Activated CD4-positive, alpha-beta T cell treated with anti-CD3 and anti-CD28 coated beads for 1 hour (primary cell): ENCODE measurements at places on chromosomes 3 and 15.

GRCh38 chr15:81619002-81619401 is 245.0 kb upstream of the TMC3 start:
- DNase-seq: no peak

DNA sequence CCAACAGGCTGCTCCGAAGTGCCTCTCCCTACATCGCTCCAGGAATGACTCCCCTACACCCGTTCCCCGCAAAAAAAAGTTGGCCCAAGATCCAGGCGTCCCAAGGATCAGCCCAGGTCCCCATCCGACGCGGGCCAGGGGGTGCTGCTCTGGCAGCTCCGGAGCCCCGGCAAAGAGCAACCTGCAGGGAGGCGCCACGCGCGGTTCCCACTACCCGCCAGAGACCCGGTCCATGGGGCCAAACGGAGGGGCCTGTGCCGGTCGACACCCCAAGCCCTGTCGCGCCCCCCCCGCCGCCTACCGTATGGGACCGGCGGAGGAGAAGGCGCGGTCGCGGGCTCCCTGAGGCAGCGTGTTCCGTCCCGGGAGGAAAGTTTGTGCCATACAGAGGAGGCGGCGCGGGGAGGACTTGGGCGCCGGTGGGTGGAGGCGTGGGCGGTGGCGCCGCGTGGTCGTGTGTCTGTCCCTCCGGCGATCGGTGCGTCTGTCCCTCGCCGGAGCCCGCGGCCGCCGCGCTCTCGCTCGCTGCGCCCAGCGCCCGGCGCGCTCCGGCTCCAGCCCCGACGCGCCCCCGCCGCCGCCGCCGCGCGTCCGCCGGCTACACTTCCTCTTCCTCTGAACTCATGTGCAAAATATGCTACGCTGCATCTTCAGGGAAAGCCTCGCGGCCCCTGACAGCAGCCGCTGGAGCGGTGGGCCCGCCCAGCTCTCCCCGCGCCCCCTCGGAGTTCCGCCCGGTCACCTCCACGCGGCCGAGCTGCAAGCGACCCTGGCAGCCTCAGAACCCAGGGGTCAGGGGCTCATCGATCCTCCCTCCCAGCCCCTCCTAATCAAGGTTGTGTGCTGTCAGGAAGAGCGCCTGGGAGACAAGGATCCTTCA is at the start of gene RFTN1:
RFTN1 (minus strand) TSS at position 559 of the 880 bp plus-strand sequence. CDS start 19,830 bp downstream, outside the sequence.
- peak; percentile 24 for DNase-seq

DNA sequence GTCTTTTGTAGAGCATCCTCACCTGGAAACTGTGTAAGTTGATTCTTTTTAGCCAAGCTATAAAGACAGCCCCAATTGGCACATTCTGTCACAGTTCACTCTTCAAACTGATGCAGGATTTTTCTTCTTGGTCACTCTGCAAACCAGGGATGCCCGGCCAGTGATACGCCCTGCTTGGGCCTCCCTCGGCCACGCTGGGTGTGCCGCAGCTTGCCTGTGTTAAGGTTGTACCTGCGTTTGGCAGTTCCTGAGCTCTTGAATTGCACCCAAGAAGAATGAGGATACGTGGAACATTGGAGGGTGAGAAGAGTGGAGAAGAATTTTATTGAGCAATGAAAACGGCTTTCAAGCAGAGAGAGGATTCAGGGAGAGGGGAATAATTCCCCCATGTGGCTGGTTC is 49.9 kb downstream of the PSMD6 start:
- DNase-seq: no peak

GRCh38 chr3:16839271-16840100 is 45.3 kb upstream of the PLCL2 start:
- no peak for DNase-seq

- DNase-seq: no peak
Observed at GRCh38 chr15:60444289-60444912, 34.5 kb downstream of the ICE2 start.

DNA sequence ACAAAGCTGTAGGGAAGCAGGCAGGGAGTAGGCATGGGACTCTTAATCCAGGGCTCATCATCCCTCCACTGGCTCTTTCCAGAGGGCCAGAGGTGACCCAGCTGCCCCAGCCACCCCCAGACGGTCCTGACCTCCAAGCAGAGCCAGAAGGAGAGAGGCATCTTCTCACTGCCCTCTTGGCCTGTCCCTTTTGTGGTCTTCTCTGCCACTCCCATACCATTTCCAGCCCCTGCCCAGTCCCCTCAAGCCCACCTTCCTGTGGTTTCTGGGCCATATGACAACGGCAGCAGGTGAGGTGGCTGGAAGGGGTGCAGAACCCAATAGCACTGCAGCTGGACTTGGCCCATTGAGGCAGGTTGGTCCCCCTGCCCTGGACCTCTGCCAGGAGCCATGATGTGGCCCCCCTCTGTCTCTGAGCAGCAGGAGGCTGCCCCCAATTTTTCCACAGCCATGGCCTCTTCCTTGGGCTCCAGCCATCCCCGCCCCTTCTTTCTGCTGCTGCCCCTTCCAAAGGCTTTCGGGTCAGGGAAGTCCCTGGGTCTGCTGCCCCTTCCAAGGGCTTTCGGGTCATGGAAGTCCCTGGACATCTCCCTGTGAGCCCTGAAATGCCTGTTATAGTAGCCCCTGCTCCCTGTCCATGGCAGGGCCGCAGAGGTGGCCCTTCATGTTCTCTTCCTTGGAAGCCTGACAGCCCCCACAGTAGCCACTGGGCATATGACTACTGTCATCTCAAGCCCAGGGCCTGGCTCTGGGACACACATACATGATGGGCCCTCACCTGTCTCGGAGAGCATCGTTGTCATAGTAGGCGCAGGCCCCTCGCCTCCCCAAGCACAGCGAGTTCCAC is 39.5 kb upstream of the RAB6B start:
- no peak for DNase-seq

DNA sequence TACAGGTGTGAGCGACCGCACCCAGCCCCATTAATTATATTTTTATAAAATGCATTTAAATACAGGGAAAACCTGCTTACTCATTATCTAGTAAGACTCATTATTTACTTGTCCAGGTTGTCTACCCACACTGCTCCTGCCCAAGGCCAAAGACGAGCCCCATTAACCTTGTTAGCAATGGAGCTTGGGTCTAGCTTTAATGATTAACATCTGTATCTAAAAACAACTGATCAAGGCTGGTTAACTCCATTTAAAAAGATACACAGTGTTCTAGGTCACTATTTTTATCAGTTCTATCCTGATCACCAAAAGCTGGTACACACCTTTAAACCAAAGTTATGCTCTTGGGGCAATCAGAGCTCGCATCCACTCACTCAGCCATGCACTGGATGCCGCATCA is 10.4 kb upstream of the NCKIPSD start:
- DNase-seq: no peak

- DNase-seq: peak; percentile 48
Observed at GRCh38 chr15:40769274-40770146, at the start of gene C15orf62. Gene C15orf62 (plus strand): TSS chr15:40769980. CDS start chr15:40770496, 516 bp downstream.

GRCh38 chr3:105791919-105792786 is 76.7 kb downstream of the CBLB start:
- DNase-seq: no peak

DNA sequence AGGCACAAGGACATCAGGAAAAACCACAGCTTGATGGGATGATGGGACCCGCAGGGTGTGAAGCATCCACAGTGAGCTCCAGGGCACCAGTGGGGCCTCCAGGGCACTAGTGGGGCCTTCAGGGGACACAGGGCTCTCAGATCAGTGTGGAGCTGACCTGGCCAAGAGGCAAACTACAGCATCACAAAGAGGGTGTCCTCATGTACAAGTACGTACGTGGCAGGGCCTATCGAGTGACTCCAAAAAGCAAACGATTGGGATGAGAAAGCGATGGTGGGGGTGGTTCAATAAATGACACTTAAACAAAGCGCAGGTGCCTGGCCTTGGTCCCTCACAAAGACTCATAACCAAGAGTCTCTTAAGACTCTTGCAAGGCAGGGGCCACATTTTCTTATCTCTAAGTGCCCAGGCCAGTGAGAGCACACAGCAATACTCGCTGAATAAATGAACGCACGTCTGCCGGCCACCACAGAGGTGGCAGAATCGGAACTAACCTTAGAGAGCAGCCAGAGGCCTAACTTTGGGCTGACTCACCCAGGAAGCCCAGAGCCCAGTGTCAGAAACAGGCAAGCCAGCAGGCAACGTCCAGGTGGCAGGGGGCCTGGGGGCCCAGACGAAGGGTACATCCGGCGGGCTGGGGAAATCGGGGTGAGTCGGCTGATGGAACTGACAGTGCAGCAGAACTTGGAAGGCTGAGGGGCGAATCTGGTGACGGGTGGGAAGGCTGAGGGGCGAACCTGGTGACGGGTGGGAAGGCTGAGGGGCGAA is 8.7 kb downstream of the PCSK6 start:
- no peak for DNase-seq

- DNase-seq: no peak
Observed at GRCh38 chr3:49606427-49606826, 52.1 kb downstream of the BSN start.

DNA sequence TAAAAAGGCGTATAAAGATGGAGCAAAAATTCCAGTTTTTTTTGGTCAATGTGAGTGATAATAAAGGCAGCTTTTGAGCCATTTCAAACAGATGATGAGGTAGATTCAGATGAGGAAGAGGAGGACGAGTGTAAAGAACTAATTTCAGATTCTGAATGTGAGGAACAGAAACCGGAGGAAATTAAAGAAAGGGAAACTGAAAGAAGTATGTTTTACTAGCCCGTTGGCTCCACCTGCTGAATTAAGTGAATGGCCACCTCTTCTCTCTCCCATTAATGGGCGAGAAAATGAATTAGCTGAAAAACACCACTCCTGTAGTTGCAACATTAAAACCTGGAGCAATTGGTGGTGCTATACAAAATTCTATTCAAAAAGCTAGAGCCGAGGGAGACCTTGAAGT is 55.4 kb downstream of the CYP19A1 start:
- DNase-seq: no peak

DNA sequence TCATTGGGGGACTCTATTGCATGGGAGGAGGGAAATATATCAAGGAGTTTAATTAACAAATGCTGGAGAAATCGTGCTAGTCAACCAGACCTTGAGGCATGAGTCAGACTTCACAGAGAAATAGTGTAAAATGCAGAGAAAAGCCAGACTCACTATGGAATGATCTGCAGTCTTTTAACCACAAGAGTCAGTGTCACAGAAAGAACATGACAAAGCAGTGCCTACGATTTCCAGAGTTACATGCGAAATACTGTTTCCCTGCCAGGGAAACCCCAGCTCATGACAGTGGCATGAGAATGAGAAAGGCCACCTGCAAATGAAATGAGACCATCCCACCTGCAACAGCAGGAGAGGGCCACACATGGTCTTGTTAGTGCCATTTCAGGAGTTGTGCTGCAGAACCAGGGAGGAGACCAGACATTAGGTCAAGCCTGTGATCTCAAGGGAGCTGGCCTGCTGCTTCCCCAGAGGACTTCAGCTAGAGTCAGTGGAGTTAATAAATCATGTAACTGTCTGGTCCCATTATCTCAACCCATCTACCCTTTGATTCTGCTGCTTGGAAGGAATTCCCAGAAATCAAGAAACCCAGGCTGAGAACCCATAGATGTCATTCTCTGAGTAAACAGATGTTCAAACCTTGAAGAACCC is 79.0 kb downstream of the ERC2 start:
- DNase-seq: no peak

GRCh38 chr3:158808697-158809096 is 6.8 kb downstream of the MFSD1 start:
- no peak for DNase-seq

GRCh38 chr15:68113751-68114150 is 59.6 kb downstream of the PIAS1 start:
- no peak for DNase-seq

GRCh38 chr3:116473602-116474001 is 28.3 kb upstream of the LSAMP start:
- no peak for DNase-seq

DNA sequence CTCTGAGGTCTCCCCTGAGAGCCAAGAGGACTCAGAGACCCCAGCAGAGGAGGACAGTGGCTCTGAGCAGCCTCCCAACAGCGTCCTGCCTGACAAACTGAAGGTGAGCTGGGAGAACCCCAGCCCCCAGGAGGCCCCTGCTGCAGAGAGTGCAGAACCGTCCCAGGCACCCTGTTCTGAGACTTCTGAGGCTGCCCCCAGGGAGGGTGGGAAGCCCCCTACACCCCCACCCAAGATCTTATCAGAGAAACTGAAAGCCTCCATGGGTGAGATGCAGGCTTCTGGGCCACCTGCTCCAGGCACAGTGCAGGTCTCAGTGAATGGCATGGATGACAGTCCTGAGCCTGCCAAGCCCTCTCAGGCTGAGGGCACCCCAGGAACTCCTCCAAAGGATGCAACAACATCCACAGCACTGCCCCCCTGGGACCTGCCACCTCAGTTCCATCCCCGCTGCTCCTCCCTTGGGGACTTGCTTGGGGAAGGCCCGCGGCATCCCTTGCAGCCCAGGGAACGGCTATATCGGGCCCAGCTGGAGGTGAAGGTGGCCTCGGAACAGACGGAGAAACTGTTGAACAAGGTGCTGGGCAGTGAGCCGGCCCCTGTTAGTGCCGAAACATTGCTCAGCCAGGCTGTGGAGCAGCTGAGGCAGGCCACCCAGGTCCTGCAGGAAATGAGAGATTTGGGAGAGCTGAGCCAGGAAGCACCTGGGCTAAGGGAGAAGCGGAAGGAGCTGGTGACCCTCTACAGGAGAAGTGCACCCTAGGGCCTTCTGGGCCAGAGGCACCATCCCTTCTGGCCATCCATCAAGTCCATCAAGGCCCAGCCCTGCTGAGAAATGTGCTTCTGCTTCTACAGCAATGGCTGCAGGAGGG is 23.6 kb downstream of the PLEKHO2 start:
- DNase-seq: no peak

DNA sequence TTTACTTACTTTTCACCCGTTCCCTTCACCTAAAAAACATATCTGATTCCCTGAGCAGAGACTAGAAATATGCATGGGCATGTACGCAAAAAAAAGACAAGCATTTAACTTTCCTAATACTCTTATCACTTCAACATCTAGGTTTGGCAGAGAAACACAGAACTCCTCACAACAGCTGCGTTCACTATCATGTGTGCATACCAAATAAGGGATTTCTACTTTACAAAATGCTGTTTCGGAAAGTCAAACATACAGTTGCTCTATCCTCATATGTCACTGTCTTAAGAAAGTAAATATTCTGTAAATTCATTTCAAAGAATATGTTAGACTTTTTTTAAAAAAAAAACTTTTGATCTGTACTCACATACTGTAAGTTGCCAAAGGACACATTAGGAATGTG is 65.1 kb upstream of the CBLB start:
- DNase-seq: no peak

DNA sequence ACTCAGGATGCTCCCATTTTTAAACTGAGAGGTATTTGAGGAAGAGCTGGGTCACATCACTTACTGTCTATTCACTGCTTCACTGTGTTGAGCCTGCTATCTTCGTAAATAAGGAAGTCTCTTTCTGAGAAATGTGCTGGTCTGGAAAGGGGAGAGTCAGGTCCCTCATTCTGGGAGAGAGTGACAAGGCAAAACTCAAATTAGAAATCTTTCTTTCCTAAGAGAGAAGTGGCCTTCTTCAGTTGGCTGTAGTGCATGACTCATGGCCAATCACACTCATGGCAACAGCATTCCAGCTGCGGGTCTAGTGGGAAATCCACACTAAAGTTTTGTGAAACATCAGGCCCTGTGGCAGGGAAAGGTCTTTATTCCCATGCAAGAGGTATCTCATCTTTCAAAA is 11.5 kb upstream of the TIMP4 start:
- DNase-seq: no peak

- no peak for DNase-seq
Observed at GRCh38 chr3:5055357-5056110, 66.6 kb upstream of the ARL8B start.

GRCh38 chr3:165211721-165212120 is 15.5 kb upstream of the SLITRK3 start:
- DNase-seq: no peak

GRCh38 chr3:124747111-124747981 is 17.1 kb downstream of the UMPS start:
- DNase-seq: no peak

GRCh38 chr3:138340511-138340910 is 7.9 kb upstream of the MRAS start:
- no peak for DNase-seq
